Transverse colon (tissue), 4 donors: ENCODE measurements at places on chromosomes 11 and 22. TPM values are rescaled to one million over a fixed set of nuclear protein-coding genes. Genes with fewer than 3 reads are reported as not detected.
A peak's percentile ranks its signal among the peaks of the same experiment; 100 is the strongest.

DNA sequence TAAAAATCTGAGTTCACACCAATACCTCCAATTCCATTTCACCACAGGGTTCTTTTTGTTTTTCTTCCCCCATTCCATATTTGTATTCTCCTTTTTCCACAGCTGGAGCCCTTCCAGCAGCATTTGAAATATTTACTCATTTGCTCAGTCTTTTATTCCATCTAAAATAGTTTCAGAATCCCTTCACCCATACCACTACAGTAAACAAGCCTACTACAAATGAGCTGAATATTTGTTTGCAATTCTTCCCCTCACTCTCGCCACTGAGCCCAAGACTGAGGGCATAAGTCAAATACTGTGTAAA lies 46.4 kb downstream of the ZNF143 start:
- no peaks in the 10 kb centered on the region for H3K27me3 ChIP-seq
- peaks cover 5% of the 10 kb centered on the region for H3K36me3 ChIP-seq
- peaks cover 5% of the 10 kb centered on the region for H3K4me1 ChIP-seq
- DNase-seq: no peak

DNA sequence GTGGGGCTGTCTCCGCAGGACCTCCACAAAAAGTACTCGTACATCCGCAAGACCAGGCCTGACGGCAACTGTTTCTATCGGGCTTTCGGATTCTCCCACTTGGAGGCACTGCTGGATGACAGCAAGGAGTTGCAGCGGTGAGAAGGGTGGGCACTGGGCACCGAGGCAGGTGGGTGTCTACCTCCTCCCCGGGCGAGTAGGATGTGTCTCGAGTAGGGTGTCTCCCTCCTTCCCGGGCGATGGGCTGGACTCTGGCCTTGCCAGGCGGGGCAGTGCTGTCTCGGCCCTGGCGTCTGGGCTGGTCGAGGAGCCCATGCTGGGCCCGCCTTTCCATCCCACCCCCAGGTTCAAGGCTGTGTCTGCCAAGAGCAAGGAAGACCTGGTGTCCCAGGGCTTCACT lies 10.3 kb downstream of the OTUB1 start:
- H3K4me1 ChIP-seq: peaks cover 18% of the 10 kb centered on the region
- DNase-seq: no peak
- H3K27me3 ChIP-seq: no peaks in the 10 kb centered on the region
- no peaks in the 10 kb centered on the region for H3K36me3 ChIP-seq
- H3K27ac ChIP-seq: no peak overlapping the region

OR51T1 gene
- total RNA-seq: not detected

DNA sequence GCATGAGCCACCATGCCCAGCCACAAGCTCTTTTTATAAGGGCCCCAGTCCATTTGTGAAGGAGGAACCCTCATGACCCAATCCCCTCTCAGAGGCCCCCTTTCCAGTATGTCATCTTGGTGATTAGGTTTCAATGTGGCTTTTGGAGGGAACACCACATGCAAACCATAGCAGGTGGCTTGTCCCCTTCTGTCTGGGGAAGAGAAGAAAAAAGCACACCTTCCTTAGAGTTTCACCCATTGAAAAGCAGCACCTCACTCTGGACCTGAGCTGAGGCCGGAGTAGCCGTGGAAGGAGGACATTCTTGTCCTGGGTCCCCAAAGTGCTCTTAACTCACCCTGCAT lies 25.4 kb downstream of the NEAT1 start:
- no peaks in the 10 kb centered on the region for H3K27me3 ChIP-seq
- DNase-seq: no peak
- peak overlapping the region; percentile 45 for H3K27ac ChIP-seq
- H3K4me3 ChIP-seq: no peak overlapping the region

DNA sequence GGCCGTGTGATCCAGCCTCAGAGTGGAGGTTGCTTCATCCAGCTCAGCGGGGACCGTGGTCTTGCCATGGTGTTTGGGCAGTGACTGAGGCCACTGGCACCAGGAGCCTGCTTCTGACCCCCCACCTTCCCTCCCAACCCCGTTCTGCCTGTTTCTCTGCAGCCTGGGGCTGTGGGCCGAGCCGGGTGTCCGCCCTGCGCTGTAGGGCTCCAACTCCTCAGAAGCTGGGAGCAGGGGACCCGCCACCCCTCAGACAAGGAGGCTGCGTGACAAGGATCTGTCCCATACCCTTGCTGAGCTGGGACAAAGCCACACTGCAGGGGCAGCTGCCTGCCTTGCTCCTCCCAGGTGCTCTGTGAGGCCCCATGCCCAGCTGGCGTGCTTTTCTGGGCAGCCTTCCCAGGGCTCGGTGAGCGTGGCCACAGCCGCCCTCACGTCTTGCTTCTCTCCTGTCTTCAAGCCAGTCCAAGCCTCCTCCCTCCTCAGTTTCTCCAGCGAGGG lies 11.7 kb upstream of the ARFGAP3 start:
- no peak overlapping the region for H3K4me3 ChIP-seq
- no peaks in the 10 kb centered on the region for H3K27me3 ChIP-seq
- DNase-seq: peak; percentile 45
- peaks cover 8% of the 10 kb centered on the region for H3K4me1 ChIP-seq
- peak overlapping the region; percentile 66 for H3K27ac ChIP-seq

GRCh38 chr22:29587938-29588699 lies 7.2 kb upstream of the NIPSNAP1 start:
- DNase-seq: no peak
- H3K27ac ChIP-seq: no peak overlapping the region
- no peaks in the 10 kb centered on the region for H3K4me1 ChIP-seq
- no peak overlapping the region for H3K4me3 ChIP-seq
- H3K36me3 ChIP-seq: no peaks in the 10 kb centered on the region

- H3K4me3 ChIP-seq: no peak overlapping the region
- H3K4me1 ChIP-seq: no peaks in the 10 kb centered on the region
- no peak overlapping the region for H3K27ac ChIP-seq
- no peaks in the 10 kb centered on the region for H3K36me3 ChIP-seq
- DNase-seq: no peak
Measured at GRCh38 chr11:28632338-28632737, 524.1 kb downstream of the METTL15 start.

DNA sequence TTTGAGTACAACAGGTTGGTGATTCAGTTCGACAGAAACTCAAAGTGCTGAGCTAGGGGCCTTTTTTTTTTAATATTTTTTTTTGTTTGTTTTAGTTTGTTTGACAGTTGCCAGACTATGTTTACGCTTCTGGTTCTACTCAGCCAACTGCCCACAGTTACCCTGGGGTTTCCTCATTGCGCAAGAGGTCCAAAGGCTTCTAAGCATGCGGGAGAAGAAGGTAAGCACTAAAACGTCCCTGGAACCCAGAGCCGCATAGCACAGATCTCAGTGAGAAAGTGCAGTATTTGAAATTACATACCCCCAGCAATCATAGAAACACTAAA lies 649 bp downstream of the PRRG4 start:
- DNase-seq: peak; percentile 71
- peak overlapping the region; percentile 87 for H3K27ac ChIP-seq
- peak overlapping the region; percentile 99 for H3K4me3 ChIP-seq
- H3K27me3 ChIP-seq: peaks cover 13% of the 10 kb centered on the region

DNA sequence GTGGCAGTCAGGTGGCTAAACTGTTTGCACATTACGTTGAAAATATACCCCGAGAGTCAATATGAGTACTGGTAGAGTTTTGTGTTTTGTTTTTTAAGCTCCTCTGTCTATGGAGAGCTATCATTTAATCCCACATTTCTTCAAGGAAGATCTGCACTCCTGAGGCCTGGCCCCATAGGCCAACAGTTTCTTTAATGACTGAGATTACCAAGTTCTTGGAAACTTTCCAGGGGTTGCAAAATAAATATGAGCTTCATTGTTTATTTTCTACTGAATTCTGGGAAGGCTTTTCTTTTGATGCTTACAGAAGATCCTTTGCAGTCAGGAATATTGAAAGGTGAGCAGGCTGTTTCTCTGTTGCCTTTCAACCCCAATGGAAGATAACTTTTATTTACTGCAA lies 452.0 kb downstream of the JRKL start:
- no peaks in the 10 kb centered on the region for H3K27me3 ChIP-seq
- no peaks in the 10 kb centered on the region for H3K4me1 ChIP-seq
- no peak for DNase-seq
- no peak overlapping the region for H3K27ac ChIP-seq
- no peak overlapping the region for H3K4me3 ChIP-seq

SCO2 gene
- 5.9 TPM for total RNA-seq

RFPL1 gene
- total RNA-seq: not detected

PRRG4 gene
- 24.6 TPM for total RNA-seq

- H3K4me1 ChIP-seq: peaks cover 24% of the 10 kb centered on the region
- H3K27ac ChIP-seq: no peak overlapping the region
- no peak overlapping the region for H3K4me3 ChIP-seq
- peaks cover 29% of the 10 kb centered on the region for H3K27me3 ChIP-seq
- no peaks in the 10 kb centered on the region for H3K36me3 ChIP-seq
Measured at GRCh38 chr11:64747961-64748665, 4.2 kb upstream of the RASGRP2 start.

DNA sequence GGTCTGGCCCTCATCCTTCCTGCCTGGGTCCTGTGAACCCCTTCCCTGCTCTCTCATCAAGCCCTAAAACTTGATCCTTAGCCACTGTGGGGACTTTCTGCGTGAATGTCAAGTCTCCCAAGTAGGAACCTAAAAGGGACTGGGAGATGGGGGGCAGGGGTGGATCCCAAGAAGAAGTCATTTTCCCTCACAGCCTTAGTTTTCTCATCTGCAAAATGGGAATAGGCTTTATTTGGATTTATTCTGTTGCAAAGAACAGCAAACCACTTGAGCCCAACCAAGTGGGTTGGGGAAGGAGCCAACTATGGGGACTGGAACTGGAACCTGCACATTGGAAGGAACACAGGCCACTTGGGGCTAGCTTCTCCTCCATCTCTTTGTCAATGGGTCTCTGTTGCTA lies 36.8 kb downstream of the NEU3 start:
- H3K4me3 ChIP-seq: no peak overlapping the region
- no peaks in the 10 kb centered on the region for H3K36me3 ChIP-seq
- no peaks in the 10 kb centered on the region for H3K27me3 ChIP-seq
- H3K4me1 ChIP-seq: no peaks in the 10 kb centered on the region

OR52I1 gene
- not detected for total RNA-seq

- peaks cover 16% of the 10 kb centered on the region for H3K4me1 ChIP-seq
- no peak for DNase-seq
- H3K36me3 ChIP-seq: no peaks in the 10 kb centered on the region
- H3K27me3 ChIP-seq: no peaks in the 10 kb centered on the region
- no peak overlapping the region for H3K27ac ChIP-seq
Measured at GRCh38 chr11:120020981-120021380, 116.9 kb downstream of the TRIM29 start.

PHETA2 gene
- 15.2 TPM for total RNA-seq

- peaks cover 5% of the 10 kb centered on the region for H3K36me3 ChIP-seq
- no peaks in the 10 kb centered on the region for H3K27me3 ChIP-seq
- H3K4me1 ChIP-seq: no peaks in the 10 kb centered on the region
- peak; percentile 76 for DNase-seq
- H3K4me3 ChIP-seq: no peak overlapping the region
- H3K27ac ChIP-seq: no peak overlapping the region
Measured at GRCh38 chr11:121553806-121554205, 101.0 kb upstream of the SORL1-AS1 start.
